ENCODE measurements at places on chromosomes 5 and 9. TPM values are rescaled to one million over a fixed set of nuclear protein-coding genes. Genes with fewer than 3 reads are reported as not detected.

DNA sequence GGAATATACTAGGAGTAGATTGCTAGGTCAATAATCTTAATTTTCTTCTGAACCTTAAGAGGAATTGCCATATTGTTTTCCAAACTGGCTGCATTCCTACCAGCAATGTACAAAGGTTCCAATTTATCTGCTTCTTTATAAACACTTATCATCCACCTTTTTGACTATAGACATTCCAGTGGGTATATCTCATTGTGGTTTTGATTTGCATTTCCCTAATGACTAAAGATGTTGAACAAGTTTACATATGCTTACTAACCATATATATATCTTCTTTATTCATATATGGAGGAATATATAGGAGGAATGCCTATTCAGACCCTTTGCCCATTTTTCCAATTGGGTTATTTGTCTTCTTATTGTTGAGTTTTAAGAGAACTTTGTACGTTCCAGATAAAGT lies 7.6 kb downstream of the DNAJC18 start:
- H3K36me3 ChIP-seq, result no peaks in the 10 kb centered on the region
- no peak for DNase-seq
- no peak overlapping the region for H3K4me3 ChIP-seq
- H3K4me1 ChIP-seq, result no peaks in the 10 kb centered on the region
- no peaks in the 10 kb centered on the region for H3K27me3 ChIP-seq
- H3K27ac ChIP-seq, result no peak overlapping the region

GRCh38 chr9:115008536-115009270 lies 78.3 kb upstream of the TNFSF8 start:
- no peak overlapping the region for H3K4me3 ChIP-seq
- no peaks in the 10 kb centered on the region for H3K27me3 ChIP-seq
- H3K36me3 ChIP-seq, result no peaks in the 10 kb centered on the region
- no peak overlapping the region for H3K27ac ChIP-seq

Gene FRMD3
- 8.0 TPM for total RNA-seq

DNA sequence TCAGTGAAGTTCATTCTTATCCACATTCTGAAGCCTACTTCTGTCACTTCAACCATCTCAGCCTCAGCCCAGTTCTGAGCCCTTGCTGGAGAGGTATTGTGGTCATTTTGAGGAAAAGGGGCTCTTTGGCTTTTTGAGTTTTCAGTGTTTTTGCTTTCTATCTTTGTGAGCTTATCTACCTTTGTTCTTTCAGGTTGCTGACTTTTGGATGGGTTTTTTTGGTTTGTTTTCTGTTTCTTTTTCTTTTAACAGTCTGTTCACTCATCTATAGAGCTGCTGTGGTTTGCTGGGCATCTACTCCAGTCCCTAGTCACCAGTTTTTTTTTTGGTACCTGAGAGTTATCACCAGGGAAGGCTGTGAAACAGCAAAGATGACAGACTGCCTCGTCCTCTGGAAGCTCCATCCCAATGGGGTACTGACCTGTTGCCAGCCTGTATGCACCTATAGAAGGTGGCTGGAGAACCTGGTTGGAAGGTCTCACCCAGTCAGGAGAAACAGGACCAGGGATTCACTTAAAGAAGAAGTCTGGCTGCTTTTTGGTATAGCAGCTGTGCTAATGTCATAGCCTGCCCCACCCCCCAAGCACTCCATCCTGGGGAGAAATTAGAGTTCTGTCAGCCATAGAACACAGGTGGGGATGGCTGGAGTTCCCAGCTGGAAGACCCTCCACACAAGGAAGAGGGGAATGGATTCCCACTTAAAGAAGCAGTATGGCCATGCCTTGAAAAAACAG lies 138.6 kb upstream of the TSLP start:
- no peaks in the 10 kb centered on the region for H3K27me3 ChIP-seq
- DNase-seq, result no peak
- H3K36me3 ChIP-seq, result no peaks in the 10 kb centered on the region
- H3K4me3 ChIP-seq, result no peak overlapping the region
- no peaks in the 10 kb centered on the region for H3K4me1 ChIP-seq

- no peak overlapping the region for H3K27ac ChIP-seq
- no peak overlapping the region for H3K4me3 ChIP-seq
- DNase-seq, result no peak
- H3K4me1 ChIP-seq, result peaks cover 29% of the 10 kb centered on the region
Observed at GRCh38 chr9:18768951-18769622, 263.9 kb downstream of the SAXO1 start.

GRCh38 chr5:63121471-63121870 lies 542.9 kb downstream of the LRRC70 start:
- H3K4me3 ChIP-seq, result no peak overlapping the region
- DNase-seq, result no peak
- H3K36me3 ChIP-seq, result no peaks in the 10 kb centered on the region
- no peaks in the 10 kb centered on the region for H3K27me3 ChIP-seq
- H3K4me1 ChIP-seq, result no peaks in the 10 kb centered on the region

- no peaks in the 10 kb centered on the region for H3K4me1 ChIP-seq
- no peaks in the 10 kb centered on the region for H3K36me3 ChIP-seq
- no peak for DNase-seq
- no peaks in the 10 kb centered on the region for H3K27me3 ChIP-seq
Observed at GRCh38 chr5:133562554-133562953, 49.8 kb downstream of the FSTL4 start.

Gene OGN
- total RNA-seq, result 41.8 TPM

DNA sequence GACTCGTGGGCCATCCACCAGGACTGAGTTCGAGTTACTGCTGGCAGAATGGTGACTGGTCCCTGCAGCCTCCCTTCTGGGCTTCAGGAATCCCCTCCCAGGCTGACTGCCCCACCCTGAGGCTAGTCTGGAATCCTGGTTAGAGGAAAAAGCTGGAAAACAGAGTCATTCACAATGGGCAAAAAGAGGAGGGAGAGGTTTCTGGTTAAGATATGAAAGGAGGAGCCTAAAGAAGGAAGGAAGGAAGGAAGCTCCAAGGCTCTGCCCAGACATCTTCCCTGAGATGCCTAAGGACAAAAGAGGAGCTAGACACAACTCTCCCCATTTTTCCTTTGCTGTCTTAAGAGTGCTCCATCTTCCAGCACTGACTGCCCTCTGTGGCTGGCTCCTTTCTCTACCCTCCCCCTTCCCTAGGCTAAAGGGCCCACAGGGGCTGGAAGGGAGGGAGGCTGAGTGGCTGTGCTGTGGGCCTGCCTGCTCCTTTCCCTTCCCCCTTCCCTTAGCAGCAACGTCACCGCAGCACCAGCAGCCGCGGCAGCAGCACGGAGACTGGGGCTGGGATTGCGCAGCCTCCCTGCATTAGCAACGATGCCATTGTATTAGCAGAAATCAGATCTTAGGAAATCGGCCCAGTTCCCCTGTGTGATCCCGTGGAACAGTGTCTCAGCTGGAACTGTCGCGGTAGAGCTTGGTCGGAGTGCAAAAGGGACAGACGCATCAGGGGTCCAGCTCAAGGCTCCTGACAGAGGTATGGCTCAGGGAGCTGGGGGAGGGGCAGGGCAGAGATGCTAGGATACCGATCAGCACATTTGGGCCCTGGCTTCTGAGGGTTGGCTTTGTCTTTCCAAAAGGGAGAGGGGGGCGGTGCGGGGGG lies 48.7 kb downstream of the RUSC2 start:
- no peaks in the 10 kb centered on the region for H3K27me3 ChIP-seq
- peak overlapping the region; percentile 22 for H3K4me3 ChIP-seq
- no peaks in the 10 kb centered on the region for H3K36me3 ChIP-seq
- peak; percentile 93 for DNase-seq

- no peak overlapping the region for H3K27ac ChIP-seq
- no peak overlapping the region for H3K4me3 ChIP-seq
- no peaks in the 10 kb centered on the region for H3K36me3 ChIP-seq
- peak; percentile 72 for DNase-seq
Observed at GRCh38 chr5:116759860-116760640, 185.4 kb upstream of the SEMA6A start.

DNA sequence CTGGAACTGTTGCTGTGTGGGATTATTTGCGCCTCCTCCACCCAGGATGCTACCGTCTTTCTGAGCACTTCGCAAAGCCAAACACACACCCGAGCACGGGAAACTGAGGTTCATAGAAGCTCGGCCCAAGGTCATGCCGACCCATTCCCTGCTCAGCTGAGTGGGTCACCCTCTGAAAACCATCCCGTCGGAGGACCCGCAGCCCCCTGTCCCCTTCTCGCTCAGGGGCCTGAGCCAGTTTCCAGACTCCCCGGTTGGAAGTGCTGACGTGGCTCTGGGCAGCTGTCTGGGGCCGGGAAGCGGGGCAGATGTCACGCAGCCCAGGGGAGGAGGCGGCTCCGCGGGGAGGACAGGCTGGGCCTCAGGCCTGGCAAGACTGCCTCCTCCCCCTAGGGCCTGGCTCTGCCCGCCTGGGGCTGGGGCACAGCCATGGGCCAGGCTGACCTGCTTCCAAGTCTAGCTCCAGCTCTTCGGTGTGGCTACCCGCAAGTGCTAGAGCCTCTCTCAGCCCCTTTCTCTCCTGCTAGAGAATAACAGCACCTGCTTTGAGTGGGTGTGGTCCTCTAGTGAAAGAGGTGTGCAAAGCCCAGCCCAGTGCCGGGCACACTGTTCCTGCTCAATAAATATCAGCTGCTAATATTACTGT lies 9.9 kb upstream of the CXXC5 start:
- peak overlapping the region; percentile 42 for H3K4me3 ChIP-seq
- H3K4me1 ChIP-seq, result peaks cover 33% of the 10 kb centered on the region
- no peaks in the 10 kb centered on the region for H3K36me3 ChIP-seq
- H3K27me3 ChIP-seq, result no peaks in the 10 kb centered on the region

GRCh38 chr5:150778517-150779396 lies at the start of gene SMIM3:
Gene SMIM3, plus strand, starts transcription at chr5:150778757. Its CDS starts 16,684 bp downstream, at chr5:150795441.
- H3K27ac ChIP-seq, result peak within 1 kb of the TSS; percentile 94
- peak; percentile 94 for DNase-seq
- H3K4me3 ChIP-seq, result peak within 1 kb of the TSS; percentile 70
- H3K4me1 ChIP-seq, result peaks cover 51% of the 10 kb centered on the region

DNA sequence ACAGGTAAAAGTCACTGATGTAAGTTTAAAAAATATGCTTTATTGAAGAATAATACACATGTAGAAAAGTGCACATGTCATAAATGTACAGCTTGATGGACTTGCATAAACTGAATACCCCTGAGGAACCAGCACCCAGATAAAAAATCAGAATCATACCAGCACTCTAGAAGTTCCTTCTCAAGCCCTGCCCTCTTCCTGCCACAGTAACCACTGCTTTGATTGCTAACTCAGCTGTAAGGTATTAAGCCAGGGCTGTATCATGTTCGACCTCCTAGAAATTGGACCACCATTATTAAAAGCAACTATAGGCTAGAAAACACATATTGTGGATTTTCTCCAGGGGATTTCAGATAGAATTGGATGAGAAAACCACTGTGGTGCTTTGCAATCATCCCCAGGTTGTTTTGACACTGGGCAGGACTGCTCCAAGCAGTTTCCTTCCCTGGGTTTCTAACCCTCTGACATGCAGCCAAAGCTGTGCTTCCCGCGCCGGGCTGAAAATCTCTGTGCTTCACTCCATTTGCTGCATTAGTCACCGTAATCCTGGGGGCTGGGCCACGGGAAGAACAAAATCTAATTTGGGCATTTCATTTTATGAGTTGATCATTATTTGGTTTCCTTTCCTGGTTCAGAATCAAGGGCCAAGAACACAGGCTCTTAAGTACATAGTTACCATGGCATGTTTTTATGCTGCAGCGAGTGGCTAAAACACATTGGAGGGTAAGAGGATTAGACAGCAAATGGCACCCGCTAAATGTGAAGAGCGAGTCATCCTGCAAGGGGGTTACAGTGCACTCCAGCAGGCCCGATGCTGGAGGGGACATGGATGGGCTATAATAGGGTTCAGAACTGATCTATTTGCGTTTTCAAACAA lies 139.4 kb upstream of the IL12B start:
- H3K4me3 ChIP-seq, result no peak overlapping the region
- H3K27me3 ChIP-seq, result no peaks in the 10 kb centered on the region
- no peak overlapping the region for H3K27ac ChIP-seq
- no peak for DNase-seq

Gene MEIKIN
- total RNA-seq, result not detected

- no peaks in the 10 kb centered on the region for H3K36me3 ChIP-seq
- H3K4me1 ChIP-seq, result no peaks in the 10 kb centered on the region
- H3K27ac ChIP-seq, result no peak overlapping the region
- H3K27me3 ChIP-seq, result no peaks in the 10 kb centered on the region
- DNase-seq, result no peak
Observed at GRCh38 chr5:74567411-74567995, 73.0 kb downstream of the ENC1 start.

GRCh38 chr5:6307304-6307703 lies 71.0 kb downstream of the MED10 start:
- H3K27ac ChIP-seq, result no peak overlapping the region
- no peaks in the 10 kb centered on the region for H3K27me3 ChIP-seq
- H3K4me1 ChIP-seq, result no peaks in the 10 kb centered on the region
- no peak for DNase-seq
- no peaks in the 10 kb centered on the region for H3K36me3 ChIP-seq

GRCh38 chr9:77735494-77735893 lies 87.4 kb upstream of the GNA14 start:
- H3K4me1 ChIP-seq, result peaks cover 7% of the 10 kb centered on the region
- no peaks in the 10 kb centered on the region for H3K36me3 ChIP-seq
- no peak overlapping the region for H3K4me3 ChIP-seq
- no peak for DNase-seq

- no peak overlapping the region for H3K4me3 ChIP-seq
- H3K27ac ChIP-seq, result no peak overlapping the region
- no peaks in the 10 kb centered on the region for H3K27me3 ChIP-seq
- no peak for DNase-seq
- peaks cover 14% of the 10 kb centered on the region for H3K4me1 ChIP-seq
Observed at GRCh38 chr9:124381170-124381945, 33.9 kb downstream of the PSMB7 start.

- no peak overlapping the region for H3K27ac ChIP-seq
- no peak for DNase-seq
- no peaks in the 10 kb centered on the region for H3K36me3 ChIP-seq
- H3K27me3 ChIP-seq, result no peaks in the 10 kb centered on the region
- H3K4me3 ChIP-seq, result no peak overlapping the region
Observed at GRCh38 chr5:129656952-129657351, 90.9 kb upstream of the MINAR2 start.

Gene NPR3
- total RNA-seq, result 17.6 TPM

Gene FLT4
- total RNA-seq, result 7.5 TPM

- no peak for DNase-seq
- H3K27me3 ChIP-seq, result no peaks in the 10 kb centered on the region
- H3K4me1 ChIP-seq, result no peaks in the 10 kb centered on the region
- H3K27ac ChIP-seq, result no peak overlapping the region
- H3K36me3 ChIP-seq, result no peaks in the 10 kb centered on the region
- no peak overlapping the region for H3K4me3 ChIP-seq
Observed at GRCh38 chr5:87653242-87653641, 240.5 kb upstream of the CCNH start.

- no peak for DNase-seq
- no peak overlapping the region for H3K27ac ChIP-seq
- no peaks in the 10 kb centered on the region for H3K4me1 ChIP-seq
- H3K4me3 ChIP-seq, result no peak overlapping the region
- no peaks in the 10 kb centered on the region for H3K36me3 ChIP-seq
Observed at GRCh38 chr5:174046558-174046957, 1.1 kb downstream of the NSG2 start.

DNA sequence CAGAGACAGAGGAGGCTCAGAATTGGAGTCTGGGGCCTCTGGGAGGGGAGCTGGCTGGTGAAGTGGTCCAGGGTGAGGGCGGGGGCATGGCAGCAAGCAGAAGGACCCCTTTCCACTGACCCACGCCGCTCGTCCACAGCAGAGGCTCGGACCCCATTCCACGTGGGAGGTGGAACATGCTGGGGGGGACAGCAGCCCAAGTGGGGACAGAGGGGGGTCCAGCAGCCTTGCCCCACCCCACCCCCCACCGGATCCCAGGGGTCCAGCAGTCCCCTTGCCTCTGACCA lies 25.4 kb upstream of the NKD2 start:
- no peak overlapping the region for H3K27ac ChIP-seq
- DNase-seq, result peak; percentile 50
- no peaks in the 10 kb centered on the region for H3K27me3 ChIP-seq
- peaks cover 14% of the 10 kb centered on the region for H3K4me1 ChIP-seq

GRCh38 chr9:2017331-2018161 lies 2.4 kb downstream of the SMARCA2 start:
- peak; percentile 88 for DNase-seq
- H3K4me1 ChIP-seq, result peaks cover 46% of the 10 kb centered on the region
- peak overlapping the region; percentile 81 for H3K4me3 ChIP-seq
- no peaks in the 10 kb centered on the region for H3K36me3 ChIP-seq

Measured in sigmoid colon (tissue), 7 donors.